GM10248 (cell line): ENCODE measurements at places on chromosomes 11 and 22.

- no peak for DNase-seq
Observed at GRCh38 chr11:61113201-61113600, 10.9 kb downstream of the CD5 start.

GRCh38 chr11:61967924-61968757, 707 bp upstream of the FTH1 start:
- peak; percentile 64 for DNase-seq

DNA sequence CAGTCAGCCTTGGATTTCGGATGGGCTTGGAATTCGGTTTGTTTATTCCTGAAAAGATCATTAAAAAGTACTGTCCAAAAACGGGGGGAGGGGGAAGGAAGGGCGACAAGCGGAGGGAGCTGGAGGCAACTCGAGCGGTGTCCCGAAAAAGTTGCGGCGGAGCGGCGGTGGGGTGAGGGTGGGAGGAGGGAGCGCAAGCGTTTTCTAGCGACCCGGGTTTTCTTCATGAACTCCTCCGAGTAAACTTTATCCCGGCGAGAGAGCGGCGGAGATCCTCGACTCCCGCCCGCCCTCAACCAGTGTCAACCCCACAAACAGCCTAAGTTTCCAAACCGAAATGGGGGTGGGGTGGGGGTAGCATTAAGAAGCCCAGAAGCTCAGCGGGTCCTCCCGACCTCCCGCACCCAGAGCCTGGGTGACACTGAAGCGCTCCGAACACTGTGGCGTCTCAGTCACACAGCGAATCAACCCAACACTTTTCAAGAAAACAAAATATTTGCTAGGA, 133.0 kb upstream of the C11orf58 start:
- DNase-seq = peak; percentile 10

GRCh38 chr22:24494167-24494527, 985 bp upstream of the UPB1 start:
- DNase-seq = no peak

DNA sequence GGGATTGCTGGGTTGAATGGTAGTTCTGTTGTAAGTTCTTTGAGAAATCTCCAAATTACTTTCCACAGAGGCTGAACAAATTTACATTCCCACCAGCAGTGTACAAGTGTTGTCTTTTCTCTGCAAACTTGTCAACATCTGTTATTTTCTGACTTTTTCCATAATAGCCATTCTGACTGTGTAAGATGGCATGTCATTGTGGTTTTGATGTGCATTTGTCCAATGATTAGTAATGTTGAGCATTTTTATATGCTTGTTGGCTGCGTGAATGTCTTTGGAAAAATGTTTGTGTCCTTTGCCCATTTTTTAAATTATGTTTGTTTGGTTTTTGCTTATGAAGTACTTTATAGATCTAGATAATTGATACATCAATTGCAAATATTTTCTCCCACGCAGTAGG, 1025.0 kb downstream of the JRKL start:
- no peak for DNase-seq

- DNase-seq = peak; percentile 22
Observed at GRCh38 chr11:5123802-5124521, 14.2 kb downstream of the OR52A5 start.

GRCh38 chr22:45203150-45203951, 37.3 kb downstream of the KIAA0930 start:
- no peak for DNase-seq

GRCh38 chr22:42553475-42554361, at the start of gene SERHL2:
SERHL2 (plus strand) TSS chr22:42553956; CDS start chr22:42554021, 65 bp downstream.
- DNase-seq = peak; percentile 92
